ENCODE measurements at places on chromosomes 6 and 20.
A peak's percentile ranks its signal among the peaks of the same experiment; 100 is the strongest.

DNA sequence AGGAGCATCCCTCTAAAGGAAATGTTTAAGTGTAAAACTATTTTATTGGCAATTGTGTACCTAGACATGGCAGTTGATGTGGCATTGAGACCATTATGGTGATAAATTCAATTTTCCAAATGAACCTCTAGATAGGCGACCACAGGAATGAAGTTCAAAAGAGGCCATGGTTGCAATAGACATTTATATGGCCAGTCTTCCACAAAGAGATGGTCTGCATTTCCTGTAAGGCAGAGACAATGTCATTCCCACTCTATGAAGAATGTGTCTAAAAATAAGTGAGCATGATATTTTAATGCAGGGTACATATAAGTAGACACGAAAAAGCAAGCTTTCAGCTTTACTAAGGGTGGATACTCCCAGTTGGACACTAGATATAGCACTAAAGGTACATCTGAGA lies 40.9 kb downstream of the THEMIS start:
- no peak for DNase-seq

- peak; percentile 86 for DNase-seq
Measured at GRCh38 chr6:75170691-75171560, 34.9 kb downstream of the COL12A1 start.

DNA sequence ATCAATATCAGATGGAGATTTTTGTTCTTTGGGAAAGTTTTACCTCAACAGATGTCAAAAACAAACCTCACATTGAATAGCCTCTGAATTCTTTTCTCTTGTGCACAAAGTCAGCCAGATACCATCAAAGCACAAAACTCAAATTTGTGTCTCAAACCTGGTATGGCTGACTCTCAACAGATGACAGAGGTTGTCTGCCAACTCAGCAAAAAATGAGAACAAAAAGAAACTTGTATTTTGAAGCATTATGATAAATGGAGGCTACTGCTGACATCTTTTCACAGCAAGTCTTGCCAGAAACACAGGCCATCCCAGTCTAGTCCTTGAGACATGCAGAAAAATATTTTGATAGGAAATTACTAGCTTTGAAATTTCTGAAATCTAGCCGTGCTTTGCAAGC lies 79.8 kb downstream of the KIF16B start:
- DNase-seq, result no peak

- DNase-seq, result no peak
Measured at GRCh38 chr6:95364016-95364604, 213.2 kb upstream of the MANEA start.

- DNase-seq, result no peak
Measured at GRCh38 chr6:25753079-25753478, 1.5 kb upstream of the SLC17A4 start.

GRCh38 chr6:118042855-118043254 lies 135.8 kb downstream of the SLC35F1 start:
- no peak for DNase-seq

DNA sequence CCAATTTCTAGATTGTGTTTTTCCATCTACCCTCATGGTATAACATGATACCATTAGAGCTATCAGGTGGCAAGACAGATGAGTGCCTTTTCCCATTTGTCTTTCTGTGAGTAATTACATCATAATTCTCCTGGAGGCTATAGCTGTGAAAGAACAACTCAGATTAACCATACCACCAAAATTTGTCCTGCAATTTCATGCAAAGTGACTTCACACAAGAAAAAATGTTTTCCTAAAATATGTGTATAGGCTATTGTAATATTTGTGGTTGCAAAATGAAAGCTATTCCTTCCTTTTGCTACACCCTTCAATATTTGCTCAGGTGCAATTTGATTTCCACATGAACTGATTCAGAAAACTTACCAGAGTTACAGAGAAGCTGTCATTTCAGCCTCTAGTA lies 547.7 kb upstream of the ID4 start:
- no peak for DNase-seq

DNA sequence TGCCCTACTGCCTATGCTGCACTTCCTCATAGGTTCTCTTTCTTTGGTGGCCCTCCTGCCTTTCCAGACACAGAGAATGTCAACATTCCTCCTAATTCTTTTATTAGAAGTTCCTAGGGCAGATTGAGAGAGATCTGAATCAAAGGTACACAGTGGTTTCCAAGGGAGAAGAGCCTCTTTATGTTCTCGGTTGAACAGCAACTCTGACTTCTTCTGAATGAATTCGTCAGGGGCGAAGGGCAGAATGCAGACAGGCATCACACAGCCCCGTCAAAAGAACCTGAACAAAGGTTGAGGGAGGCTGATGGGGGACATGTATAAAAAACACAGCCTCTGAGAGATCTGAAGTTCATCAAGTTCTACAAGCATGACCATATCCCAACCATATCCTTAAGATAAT lies 68.1 kb upstream of the DTNBP1 start:
- DNase-seq, result no peak

DNA sequence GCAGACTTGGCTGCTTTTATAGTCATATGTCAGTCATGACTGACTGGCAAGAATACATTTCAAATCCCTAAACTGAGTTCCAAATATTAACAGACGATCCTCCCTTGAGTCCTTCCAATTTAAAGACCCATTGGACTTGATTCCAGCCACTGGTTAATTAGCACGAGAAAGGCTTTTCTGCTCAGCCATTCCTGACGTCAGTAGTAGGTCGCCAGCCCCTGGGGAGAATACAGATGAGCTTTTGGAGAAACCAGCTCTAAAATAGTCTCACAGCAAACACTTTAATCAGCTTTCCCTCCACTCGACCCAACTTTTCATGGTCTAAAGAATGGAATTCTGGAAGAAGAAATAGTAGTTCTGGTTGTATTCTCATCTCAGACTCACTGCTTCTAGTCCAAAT lies 91.6 kb downstream of the SLC22A3 start:
- no peak for DNase-seq

DNA sequence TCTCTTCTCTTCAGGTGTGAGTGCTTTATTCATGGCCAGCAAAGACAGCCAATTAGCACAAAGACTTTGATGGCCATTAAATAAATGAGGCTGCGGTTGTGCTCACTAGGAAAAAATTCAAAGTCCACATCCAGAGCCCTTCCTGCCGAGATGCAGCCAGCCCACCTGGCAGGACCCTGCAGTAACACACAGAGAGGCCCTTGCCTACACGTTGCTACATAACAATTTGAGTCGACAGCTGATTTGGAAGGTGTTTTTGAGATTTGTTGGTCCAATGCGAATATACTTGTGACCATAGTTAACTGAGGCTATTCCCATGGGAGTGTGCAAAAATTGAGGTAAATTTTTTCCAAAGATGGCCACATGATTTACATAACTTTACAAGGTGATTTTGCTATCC lies 605.4 kb upstream of the HTR1E start:
- DNase-seq, result no peak

DNA sequence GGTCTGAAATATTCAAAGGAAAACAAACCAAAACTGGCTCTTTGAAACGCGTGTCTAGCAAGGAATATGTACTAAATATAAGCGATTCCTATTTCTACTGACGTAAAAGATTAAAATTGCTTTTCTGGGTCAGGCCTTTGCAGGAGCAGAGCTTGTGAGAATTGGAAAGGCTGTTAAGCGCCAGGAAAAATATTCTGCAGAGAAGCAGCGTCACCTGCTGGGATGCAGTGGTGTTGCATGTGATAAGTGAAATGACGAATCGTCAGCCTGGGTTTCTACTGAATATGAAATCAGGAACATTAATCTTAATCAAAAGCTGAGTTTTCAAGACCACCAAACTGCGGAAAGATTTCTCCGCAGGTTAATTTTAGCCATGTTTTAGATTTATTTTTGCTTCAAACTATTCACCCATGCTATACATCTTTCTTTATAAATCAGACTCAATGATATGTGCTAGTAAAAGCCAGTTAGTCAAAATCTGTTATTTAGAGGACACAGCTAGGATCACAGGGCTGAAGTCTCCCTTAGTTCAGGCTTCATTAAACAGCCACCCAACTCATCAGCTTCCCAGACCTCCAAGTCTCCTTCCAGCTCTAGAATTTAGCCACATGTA lies 67.4 kb downstream of the ALDH8A1 start:
- peak; percentile 79 for DNase-seq

DNA sequence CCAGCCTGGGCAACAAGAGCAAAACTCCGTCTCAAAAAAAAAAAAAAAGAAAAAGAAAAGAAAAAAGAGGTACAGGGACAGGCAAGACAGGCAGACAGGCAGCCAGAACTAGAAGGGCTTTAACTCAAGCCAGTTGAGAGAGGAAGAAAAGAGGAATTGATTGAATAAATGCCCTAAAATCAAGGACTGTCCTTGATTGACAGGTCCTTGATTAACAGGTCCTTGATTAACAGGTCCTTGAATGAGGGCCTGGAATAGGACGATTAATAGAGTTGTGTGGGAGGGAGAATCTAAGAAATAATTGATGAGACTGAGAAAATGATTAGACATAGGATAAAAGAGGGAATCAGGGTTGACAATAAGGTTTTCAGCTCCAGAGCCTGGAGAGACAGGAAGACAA lies 36.1 kb downstream of the ZC2HC1B start:
- no peak for DNase-seq

GRCh38 chr20:1915725-1916124 lies 20.5 kb downstream of the SIRPA start:
- DNase-seq, result no peak

- peak; percentile 97 for DNase-seq
Measured at GRCh38 chr6:159981403-159982245, 12.7 kb downstream of the IGF2R start.

DNA sequence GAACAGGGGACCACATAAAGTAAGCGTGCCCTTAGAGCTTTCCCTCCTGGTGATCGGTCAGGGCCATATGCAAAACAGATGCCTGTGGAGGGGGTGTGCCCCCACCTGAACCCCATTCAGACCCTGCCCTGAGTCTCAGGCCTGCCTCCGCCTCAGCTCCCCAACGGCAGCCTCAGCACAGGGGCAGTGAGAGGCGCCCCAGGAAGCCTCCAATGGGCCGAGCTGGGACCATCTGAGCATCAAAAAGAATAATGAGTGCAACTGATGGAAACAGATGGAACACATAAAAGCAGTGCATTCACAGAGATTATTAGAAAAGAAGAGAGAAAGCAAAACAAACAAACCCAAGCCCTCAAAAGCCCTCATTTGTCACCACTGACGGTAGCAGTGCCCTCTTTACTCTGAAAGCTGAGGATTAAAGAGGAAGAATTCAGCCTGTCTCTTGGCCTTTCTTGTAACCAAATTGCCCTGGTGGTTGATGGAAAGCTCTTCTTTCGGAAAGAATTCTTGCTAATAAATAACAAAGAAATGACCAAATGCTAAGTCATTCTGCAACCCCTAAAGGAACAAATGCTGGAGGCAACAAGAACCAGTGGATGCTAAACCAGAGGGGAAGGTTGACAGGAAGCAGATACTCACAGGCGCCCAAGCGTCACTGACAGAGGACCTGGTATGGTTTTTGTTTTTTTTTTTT lies 6.8 kb downstream of the ADISSP start:
- DNase-seq, result no peak

DNA sequence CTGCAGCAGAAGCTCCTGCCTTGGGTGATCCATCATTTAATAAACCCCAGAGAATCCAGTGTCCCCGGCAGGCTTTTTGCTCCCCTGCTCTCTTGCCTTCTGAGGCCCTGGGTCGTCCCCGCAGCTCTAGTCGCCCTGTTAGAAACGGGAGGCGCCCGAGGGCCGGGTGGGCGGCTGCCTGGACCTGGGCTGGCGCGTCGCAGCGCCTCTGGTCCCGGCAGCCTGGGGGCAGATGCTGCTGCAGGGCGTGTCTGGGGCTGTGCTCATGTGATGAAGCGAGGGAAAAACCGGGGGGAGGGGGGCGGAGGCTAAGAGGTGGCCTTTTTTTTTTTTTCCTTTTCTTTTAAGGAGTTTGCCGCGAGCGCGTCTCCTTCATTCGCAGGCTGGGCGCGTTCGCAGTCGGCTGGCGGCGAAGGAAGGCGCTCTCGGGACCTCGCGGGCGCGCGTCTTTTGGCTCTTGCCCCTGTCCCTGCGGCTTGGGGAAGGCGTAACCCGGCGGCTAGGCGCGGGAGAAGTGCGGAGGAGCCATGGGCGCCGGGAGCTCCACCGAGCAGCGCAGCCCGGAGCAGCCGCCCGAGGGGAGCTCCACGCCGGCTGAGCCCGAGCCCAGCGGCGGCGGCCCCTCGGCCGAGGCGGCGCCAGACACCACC lies 394 bp downstream of the AKAP12 start:
- peak; percentile 73 for DNase-seq

GRCh38 chr6:56932910-56933477 lies 21.9 kb upstream of the BEND6 start:
- no peak for DNase-seq

DNA sequence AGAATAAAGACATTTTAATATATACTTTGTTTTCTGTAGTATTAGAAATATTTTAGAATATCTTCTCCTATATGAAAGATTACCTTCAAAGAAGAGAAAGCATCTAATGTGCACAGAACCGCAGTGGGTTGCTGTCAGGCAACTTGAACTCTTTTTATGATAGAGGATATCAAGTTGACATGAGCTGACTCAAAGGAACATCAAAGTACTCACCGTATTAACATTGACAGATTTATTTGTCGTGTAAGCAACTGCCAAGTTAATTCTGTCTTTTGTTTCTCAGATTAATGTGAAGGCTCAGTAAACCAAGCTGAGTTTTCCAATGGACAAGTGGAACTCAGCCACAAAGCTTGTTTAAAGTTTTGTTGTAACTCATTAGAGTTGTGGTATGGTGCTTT lies 2.2 kb upstream of the GINM1 start:
- no peak for DNase-seq

GRCh38 chr6:6845603-6846002 lies 257.1 kb downstream of the LY86 start:
- DNase-seq, result no peak

- DNase-seq, result no peak
Measured at GRCh38 chr6:30884521-30885480, 482 bp downstream of the DDR1 start.

- no peak for DNase-seq
Measured at GRCh38 chr6:106161311-106161874, 75.3 kb downstream of the PRDM1 start.

- DNase-seq, result no peak
Measured at GRCh38 chr20:5925551-5925950, 24.8 kb downstream of the TRMT6 start.

DNA sequence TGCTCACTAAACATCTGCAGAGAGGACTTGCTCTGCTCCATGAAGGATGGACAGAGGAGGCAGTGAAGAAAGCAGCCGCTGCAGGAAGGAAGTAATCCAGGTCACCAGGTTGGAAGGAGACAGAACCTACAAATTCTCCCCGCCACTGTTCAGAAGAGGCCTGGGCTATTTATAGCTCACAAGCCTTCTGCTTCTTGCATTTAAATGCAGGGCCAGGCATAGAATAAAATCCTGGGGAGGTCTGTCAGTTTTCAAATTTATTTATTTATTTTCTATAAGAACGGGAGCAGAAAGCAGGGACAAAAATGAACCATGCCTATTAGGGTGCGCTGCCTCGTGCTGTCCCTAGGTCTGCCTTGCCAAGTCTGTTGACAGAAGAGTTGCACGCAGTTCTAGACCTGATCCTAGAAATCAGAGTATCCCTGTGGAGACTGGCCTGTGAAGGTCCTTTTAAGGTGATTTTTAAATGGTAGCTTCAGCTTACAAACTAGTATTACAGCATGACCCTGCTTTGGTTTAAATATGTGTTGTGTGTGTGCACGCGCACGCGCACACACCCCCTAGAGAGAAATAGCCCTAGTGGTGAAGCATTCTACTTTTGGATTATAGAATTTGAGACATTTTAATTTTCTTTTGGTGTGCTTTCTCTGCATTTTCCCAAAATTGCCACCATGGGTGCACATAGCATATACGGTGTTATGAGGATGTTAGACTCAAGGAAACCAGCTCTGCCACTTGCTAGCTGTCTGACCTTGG lies 19.5 kb downstream of the RIMS4 start:
- DNase-seq, result no peak
